Endothelial cell (in vitro differentiated cells): ENCODE measurements at places on chromosomes 7 and 10.

DNA sequence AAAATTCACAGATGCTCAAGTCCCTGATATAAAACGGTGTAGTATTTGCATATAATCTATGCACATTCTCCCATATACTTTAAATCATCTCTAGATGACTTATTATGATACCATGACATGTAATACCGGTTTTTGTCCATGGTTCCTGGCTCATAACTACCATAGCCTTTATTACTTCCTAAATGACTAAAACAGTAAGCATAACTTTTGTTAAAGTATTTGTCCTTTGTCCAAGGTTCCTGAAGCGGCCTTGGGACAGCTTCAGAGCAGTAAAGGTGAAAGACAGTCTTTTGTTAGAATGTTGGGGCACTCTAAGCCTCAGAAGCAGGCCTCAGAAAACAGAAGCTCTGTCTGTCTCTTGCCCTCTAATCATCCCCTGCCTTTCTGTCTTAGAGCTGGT, 4.0 kb downstream of the CRCP start:
- DNase-seq, result no peak

DNA sequence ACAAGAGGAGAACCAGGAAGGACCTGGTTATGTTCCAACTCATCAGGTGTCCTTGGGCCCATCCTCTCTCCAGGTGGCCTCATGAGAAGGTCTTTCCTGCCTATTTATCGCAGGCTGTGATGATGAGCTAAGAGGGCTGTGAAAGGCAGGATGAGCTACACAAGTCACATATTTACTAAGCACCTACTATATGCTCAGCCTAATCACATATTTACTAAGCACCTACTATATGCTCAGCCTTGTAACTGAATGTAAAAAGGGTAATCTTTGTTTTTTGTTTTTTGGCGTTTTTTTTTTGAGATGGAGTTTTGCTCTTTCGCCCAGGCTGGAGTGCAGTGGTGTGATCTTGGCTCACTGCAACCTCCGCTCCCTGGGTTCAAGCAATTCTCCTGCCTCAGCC, 44.2 kb upstream of the NPFFR1 start:
- DNase-seq, result no peak

- no peak for DNase-seq
Observed at GRCh38 chr7:116340201-116340847, 130.0 kb downstream of the TES start.

- no peak for DNase-seq
Observed at GRCh38 chr7:2099048-2099957, 133.4 kb downstream of the MAD1L1 start.

GRCh38 chr10:43226851-43227845, 39.7 kb downstream of the RASGEF1A start:
- no peak for DNase-seq

GRCh38 chr7:83547526-83547925, 101.4 kb downstream of the SEMA3E start:
- DNase-seq, result no peak

DNA sequence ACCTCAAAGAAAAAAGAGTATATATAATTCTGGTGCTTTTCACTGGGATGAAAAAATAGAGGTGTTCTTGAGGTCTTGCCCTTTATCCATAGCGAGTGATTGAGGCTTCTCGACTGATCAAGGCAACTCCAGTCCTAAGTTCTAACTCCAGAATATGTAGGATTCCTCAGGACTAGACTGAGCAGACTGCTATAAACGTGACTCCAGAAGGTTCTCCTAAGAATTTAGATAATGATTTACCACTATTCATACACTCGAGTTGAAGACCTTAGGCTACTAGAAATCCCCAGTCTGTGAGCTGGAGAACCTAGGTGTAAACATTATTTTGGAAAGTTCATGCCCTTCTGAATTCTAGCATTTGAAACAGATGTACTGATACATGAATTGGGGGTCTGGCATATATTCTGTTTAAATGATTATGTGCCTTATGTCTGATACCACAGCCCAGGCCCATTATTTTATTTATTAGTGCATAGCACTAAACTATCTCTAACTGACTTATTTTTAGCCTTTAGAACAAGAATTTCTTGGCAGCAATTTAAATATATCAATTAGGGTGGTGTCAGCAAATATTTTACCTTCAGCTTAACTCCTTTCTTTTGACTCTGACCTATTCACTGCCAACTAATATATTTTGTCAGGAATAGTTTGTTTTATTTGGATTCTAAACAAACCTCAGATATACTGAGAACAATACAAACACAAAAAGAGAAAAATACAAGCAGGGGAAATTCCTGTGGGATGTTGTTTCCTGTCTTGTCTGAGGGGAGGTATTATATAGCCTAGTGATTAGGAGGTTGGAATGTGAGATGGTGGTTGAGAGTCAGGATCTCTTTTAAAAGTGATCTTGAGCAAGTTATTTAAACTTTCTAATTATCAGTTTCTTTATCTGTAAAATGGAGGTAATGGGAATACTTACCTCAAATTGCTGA, 75.8 kb downstream of the PODXL start:
- no peak for DNase-seq

DNA sequence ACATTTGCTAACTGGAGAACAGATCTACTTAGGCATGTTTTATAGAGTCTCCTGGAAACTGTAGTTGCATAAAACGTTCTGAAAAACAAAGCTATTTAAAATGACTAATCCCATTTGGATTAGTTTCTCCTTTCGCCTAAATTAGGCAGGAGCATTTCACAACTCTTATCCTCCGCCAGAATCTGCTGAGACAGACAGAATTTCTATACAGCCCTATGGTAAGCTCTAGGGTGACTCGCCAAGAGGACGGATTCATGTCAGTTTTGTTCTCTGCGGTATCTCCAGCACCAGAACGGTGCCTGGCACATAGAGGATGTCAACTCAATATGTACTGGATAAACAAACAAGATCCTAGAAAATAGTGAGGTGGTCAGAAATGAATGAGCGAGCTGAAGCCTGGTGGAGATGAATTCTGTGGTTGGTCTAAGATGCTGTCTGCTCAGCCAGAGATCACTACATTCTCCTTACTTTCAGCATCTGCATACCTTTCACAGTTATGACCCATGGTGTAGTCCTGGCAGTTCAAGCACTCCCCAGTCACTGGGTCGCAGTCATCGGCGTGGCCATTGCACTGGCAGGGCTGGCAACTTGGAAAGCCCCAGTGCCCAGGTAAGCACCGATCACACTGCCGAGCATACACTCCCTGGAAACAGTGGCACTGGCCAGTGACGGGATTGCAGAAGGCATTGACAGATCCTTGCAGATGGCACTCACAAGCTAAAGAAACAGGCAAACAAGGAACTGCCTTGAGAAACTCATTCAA, 44.0 kb downstream of the LAMB1 start:
- DNase-seq, result no peak

GRCh38 chr10:43132867-43133787, 5.1 kb upstream of the CSGALNACT2 start:
- no peak for DNase-seq

GRCh38 chr10:22589851-22590514, 124.4 kb downstream of the PIP4K2A start:
- DNase-seq, result no peak

DNA sequence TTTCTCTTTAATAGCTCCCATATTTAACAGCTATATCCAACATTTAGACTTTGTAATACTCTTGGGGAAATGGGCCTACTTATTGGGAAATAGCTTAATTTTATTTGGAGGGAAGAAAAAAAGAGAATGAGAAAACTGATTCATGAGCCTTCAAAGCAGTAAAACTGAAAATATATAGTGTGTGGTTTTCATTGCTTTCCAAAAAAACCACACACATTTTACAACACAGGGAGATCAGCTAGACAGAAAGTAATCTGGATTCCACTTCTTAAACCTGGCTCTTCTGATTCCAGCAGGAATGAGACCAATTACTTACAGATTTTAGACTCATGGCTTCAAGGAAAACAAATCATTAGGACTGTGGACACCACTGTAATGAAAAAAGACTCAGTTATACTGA, 48.7 kb downstream of the CH25H start:
- no peak for DNase-seq

- no peak for DNase-seq
Observed at GRCh38 chr7:79876848-79877252, 257.8 kb upstream of the GNAI1 start.

DNA sequence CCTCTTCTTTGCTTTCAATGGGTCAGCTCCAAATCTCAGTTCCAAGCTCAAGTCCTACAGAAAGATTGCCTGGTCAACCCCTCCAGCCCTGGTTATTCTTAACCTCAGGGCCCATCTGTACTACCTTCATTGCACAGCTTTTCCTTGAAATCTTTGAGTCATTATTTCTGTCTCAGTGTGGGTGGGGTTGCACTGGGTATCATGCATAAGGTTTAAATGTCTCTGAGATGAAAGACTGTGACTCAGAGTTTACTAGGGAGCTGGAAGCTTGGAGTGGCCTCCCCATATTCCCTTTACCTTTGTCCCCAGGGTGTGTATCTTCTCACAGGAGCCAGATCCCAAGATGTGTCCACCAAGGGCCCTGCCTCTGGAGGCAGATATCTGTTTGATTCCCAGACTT, 3.3 kb upstream of the OR6V1 start:
- DNase-seq, result no peak

GRCh38 chr7:117682681-117683385, 190.4 kb downstream of the CTTNBP2 start:
- DNase-seq, result no peak

DNA sequence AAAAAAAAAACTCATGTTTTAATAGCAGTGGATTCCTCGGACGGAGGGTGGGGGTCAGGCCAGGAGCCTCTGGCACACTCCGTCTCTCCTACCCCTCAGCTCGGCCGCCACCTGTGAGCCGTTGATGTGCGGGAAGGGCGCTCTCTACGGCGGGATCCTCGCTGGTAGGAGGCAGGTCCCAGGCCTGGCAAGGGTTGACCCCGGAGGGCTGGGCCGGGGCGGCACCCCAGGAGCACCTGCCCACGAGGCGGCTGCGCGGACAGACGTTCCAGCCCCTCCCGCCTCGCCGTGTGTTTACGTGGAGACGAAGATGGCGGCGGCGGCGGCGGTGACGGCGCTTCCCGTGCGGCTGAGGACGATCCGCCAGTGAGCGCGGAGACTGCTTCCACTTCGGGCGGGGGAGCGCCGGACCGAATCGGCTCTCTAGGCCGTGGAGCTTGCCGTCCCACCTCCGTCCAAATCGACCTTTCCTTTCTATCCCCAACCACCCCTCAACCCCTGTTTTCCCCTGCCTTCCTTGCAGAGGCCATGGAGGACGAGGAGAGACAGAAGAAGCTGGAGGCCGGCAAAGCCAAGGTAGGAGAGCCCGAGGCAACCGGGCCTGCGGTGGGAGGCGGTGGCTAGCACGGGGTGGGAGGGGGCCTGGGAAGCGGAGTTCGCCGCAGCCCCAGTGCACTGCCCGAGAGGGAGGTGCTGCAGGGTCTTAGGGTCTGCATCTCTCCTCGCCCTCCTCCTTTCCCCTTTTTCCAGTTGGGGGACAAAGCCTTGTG, at the start of gene AKAP9:
AKAP9 (plus strand) TSS at position 291 of the 770 bp plus-strand sequence; CDS start at position 529, 238 bp downstream.
- DNase-seq, result peak; percentile 82

- no peak for DNase-seq
Observed at GRCh38 chr7:153404124-153404523, 644.6 kb downstream of the ACTR3B start.

GRCh38 chr7:50817561-50817960, 34.9 kb upstream of the GRB10 start:
- DNase-seq, result no peak

GRCh38 chr7:101624246-101625001, 4.7 kb downstream of the MYL10 start:
- DNase-seq, result no peak

GRCh38 chr7:31938650-31939049, 131.6 kb downstream of the PDE1C start:
- DNase-seq, result no peak

DNA sequence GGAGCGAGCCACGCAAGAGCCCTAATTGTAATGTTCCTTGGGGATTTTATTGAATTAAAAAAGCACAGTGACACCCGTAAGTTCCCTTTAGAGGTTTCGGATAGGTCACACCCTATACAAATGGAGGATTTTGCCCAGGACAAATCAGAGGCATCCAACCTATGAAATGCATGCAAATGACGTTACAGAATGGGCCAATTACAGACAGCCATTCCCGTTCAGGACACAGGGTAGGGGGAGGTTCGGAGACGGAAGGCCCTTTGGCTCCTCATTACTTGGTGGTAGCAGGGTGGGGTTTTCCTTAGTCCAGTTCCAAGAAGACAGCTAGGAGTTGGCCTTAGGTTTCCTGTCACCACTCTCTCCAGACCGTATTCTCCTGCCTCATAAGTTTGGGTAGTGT, 754.1 kb downstream of the IPMK start:
- DNase-seq, result no peak

DNA sequence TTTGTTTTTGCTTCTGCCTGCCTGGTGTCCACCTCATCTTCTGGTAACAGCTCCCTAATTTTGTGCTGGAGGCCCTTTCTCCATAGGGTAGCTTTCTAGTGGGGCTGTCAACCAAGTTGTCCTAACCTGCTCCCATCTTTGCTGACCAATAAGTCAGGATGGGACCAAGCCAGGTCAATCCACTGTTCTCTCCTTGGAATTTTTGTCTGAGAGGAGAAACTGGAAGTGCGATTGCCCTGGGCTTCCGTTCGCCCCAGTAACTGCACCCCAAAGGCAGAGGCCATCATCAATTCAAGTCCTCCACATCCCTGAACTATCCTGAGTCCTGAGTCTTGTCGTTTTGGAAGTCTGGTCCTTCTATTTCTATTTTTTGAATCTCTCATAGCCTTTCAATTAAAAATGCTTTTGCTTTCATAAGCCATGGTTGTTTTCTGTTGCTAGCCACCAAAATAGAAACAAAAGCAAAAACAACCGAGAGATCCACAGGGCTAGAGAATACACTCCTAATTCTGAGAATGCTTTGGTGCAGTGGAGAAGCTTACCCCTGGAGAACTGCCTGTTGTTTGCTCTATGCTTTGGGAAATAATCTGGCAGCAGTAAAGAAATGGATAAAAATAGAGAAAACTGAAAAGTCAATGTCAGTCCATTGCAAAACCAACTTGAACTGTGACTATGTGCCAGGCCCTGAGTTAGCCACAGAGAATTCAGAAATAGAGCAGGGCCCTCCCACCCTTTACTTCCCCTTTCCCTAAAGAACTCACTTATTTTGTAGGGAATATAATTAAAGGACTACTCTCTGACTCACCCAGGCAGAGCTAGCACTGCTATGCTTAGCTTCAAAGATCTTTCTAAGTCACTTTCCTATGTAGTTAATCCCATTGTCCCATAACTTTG, 368.1 kb downstream of the CXCL12 start:
- DNase-seq, result no peak

- DNase-seq, result no peak
Observed at GRCh38 chr10:13921941-13922340, 335.2 kb downstream of the PRPF18 start.

GRCh38 chr7:129721068-129721467, 109.5 kb downstream of the NRF1 start:
- DNase-seq, result no peak
